ENCODE measurements at places on chromosomes 12 and 14.

DNA sequence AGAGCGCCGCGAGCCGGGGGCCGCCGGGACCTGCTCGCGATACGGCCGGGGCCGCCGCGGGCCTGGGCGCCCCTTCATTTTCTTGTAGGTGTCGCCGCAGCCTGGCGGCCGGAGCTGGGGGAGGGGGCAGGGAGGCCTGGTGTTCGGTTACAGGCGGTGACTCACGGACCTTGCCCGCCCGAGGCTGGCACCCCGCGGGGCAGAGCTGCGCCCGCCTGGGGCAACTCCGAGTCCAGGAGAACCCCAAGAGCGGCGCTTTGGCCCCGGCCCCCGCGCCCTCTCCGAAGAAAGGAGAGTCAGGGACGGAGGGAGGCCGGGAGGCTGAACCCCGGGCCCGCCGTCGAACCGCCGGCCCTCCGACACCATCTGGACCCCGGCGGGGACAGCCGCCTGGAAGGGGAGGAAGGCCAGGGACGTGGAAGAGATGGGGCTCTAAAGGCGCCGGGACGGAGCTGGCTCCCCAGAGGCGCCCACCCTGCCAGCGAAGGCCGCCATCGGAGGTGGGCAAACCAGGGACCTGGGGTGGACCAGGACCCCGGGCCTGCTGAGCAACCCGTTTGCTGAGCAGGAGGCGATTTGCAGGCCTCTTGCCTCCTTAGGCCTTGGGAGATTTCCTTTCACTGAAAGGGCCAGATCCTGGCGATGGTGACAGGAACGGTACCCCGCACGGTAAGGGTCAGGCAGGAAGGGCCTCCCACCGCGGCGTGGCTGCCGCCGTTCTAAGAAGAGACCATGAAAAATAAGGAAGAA lies 843 bp upstream of the NUAK1 start:
- DNase-seq: peak; percentile 35

- no peak for DNase-seq
Measured at GRCh38 chr14:95387826-95388445, 68.2 kb upstream of the CLMN start.

GRCh38 chr14:95226801-95227200 lies 69.5 kb upstream of the DICER1 start:
- DNase-seq: no peak

DNA sequence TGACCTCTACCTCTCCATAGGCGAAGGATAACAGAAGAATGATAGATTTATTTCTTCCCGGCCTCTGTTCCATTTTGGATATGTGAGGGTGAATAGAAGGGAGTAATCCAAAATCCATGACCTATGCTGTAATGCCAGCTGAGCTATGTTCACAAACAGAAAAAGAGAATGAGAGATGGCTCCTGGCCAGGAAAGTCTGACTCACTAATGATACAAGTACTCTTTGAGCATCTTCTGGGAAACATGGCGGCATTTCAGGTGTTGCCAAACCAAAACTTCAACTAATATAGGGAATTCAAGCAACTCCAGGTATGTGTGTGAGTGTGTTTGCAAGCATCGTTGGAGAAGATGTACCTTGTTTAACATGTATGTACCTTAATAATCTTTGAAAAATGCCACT lies 55.1 kb downstream of the MED13L start:
- no peak for DNase-seq

- no peak for DNase-seq
Measured at GRCh38 chr12:132477017-132477702, 12.8 kb upstream of the FBRSL1 start.

GRCh38 chr12:40559865-40560264 lies 132.4 kb upstream of the CNTN1 start:
- no peak for DNase-seq

DNA sequence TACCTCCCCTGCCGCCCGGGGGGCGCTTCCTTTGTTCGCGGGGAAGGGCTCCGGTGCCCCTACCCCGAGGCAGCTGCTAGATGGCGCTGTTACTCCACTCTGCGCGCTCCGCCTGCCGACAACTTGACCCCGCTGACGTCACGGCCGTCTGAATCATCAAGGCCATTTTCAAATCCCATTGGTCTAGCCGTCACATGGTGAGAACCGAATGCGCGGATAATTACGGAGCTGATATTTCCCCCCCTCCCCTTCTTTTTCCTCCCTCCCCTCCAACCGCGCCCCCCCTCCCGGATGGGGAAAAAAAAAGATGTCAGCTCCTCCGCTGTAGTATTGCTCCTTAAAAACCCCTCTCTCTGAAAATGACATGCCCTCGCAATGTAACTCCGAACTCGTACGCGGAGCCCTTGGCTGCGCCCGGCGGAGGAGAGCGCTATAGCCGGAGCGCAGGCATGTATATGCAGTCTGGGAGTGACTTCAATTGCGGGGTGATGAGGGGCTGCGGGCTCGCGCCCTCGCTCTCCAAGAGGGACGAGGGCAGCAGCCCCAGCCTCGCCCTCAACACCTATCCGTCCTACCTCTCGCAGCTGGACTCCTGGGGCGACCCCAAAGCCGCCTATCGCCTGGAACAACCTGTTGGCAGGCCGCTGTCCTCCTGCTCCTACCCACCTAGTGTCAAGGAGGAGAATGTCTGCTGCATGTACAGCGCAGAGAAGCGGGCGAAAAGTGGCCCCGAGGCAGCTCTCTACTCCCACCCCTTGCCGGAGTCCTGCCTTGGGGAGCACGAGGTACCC lies at the start of gene HOXC10:
Gene HOXC10 (plus strand): TSS at position 246 of the 791 bp plus-strand sequence. CDS start 114 bp downstream, at position 360.
- peak; percentile 97 for DNase-seq

GRCh38 chr14:29454026-29454693 lies 473.5 kb downstream of the PRKD1 start:
- no peak for DNase-seq

GRCh38 chr12:25829192-25829591 lies 129.3 kb upstream of the RASSF8 start:
- DNase-seq: no peak

DNA sequence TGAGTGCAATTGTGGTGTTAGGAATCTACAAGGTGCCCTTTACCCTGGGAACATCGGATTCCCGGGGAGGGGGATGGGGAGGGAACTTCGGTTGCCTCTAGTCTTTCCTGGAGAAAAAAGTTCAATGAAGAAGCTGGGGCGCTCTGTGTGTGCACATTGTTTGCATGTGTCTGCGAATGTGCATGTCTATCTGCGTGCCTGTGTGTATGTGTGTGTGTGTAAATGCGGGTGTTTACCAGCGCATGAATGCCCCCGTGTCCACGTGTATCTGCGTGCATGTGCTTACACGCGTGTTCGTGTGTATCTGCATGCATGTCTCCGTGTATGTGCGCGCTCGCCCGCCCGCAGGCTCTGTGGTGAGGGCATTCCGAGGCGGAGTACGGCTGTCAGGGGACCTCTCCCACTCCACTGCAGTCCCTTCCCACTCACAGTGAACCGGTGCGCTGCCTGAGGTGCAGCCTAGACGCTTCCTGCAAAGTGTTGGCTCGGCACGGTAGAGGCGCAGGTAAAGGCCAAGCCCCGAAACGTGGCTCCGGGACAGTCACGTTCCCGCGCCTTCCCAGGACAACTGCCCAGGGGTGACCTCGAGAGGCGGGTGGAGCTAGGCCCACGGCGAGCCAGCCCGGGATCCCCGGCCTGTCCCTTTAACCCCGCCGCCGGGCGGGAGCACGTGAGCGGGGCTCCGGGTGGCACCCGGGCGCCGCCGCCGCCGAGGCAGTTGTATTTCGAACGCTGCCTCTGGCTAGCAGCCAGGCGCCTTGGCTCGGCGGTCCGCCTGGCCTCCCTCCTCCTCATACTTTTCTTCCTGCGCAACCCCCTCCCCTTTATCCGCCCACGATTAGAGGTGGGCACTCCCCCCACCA lies 539 bp upstream of the HMGA2 start:
- peak; percentile 12 for DNase-seq

DNA sequence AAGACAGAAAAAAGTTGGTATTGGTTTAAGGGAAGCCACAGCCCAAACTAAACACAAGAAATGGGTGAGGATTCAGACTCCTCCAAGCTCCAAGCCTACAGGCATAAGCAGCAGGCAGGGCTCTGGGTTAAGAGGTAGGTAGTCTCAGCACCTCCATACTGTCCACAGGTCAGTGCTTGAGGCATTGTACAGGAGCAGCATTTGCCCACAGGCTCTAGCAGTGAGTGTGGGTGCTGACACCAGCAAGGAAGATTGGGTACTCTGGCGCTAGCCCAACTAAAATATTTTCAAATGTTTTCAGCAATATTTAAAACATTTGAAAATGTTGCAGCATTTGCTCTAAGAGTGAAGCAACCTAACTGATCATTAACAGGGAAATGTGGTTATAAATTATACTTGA lies 33.1 kb downstream of the FERMT2 start:
- no peak for DNase-seq

DNA sequence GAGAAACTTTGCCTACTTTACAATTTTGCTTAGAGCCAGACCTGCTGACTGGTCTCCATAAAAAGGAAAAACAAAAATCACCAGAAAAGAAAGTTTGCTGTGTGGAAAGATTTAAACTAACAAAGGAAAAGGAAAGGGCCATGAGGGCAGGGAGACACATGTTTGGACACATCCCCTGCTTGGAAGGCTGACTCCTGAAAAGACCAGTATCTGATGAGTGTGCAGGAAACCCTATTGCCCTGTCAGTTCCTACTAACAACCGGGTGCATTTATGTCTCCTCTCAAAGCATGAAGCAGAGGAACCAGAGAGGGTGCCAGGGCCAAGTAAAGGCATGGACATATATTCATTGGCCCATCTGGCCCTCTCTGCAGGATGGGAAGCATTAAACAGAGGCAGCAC lies 7.0 kb upstream of the STAB2 start:
- DNase-seq: no peak

GRCh38 chr12:11655842-11656241 lies 6.4 kb downstream of the ETV6 start:
- no peak for DNase-seq

GRCh38 chr12:80472911-80473500 lies 29.0 kb downstream of the PTPRQ start:
- DNase-seq: peak; percentile 20

DNA sequence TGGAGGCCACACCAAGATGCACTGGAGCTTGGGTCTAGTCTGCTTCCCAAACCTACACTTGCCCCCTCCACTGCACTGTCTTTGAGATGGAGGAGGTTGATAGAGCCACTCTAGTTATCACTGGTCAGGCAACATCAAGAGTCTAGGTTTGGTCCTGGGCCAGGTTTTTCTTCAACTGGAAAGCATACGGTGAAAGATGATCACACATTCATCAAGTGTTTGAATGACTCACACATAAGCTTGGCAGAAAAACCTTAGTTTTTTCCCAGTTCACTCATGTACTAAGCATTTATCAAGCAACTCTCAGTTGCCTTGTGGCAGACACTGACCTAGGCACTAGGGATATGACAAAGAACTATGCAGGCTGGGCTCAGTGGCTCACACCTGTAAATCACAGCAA lies 84.5 kb downstream of the PLEKHG3 start:
- DNase-seq: no peak

DNA sequence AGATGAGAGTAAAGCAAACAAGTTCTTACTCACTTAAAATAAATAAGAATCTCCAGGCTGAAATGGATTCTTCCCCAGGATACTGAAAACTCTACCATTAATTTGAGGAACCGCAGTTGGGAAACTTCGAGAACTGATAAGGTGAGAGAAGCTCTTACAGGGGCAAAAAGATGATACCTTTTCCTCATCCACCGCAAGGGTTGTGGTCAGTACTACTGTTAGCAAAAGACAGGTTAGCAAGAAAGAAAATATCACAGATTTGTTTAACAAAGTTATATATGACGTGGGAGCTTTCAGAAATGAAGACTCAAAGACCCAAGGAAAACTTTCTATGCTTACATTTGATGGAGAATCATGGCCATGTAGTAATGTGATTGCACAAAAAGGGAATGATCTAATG lies 441.6 kb downstream of the PCNX1 start:
- DNase-seq: no peak

GRCh38 chr14:26389646-26390508 lies 208.0 kb downstream of the NOVA1 start:
- DNase-seq: no peak

- DNase-seq: no peak
Measured at GRCh38 chr12:67068204-67068731, 200.9 kb upstream of the CAND1 start.

DNA sequence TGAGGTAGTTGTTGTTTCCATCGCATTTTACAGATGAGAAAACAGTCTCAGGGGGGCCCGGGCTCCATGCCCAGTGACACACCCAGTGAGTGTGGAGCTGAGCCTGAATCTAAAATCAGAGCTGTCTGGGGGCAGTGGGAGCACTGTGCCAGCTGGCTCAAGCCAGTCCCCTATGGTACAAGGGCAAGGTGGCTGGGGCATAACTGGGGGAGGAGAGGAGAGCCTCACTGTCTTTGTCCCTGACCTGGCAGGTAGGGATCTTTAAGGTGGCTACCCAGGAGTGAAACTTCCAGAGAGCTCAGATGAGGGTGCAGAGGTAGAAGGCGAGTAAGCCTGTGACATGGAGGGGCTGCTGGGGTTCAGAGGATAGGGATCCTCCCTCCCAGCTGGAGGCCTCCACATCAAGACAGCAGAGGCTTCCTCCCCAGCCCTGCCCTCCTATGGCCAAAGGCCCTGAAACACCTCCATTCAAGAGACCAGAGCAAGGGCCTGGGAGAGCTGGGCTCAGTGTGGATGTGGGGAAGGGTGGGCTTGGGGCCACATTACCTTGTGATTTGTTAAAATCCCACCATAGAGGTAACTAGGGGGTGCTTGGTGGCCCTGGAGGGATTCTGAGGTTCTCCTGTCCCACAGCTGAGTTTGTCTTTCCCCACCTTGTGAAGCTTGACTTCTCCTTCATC lies 33.1 kb downstream of the ASCL4 start:
- DNase-seq: no peak

- no peak for DNase-seq
Measured at GRCh38 chr14:102854091-102854703, 68.3 kb upstream of the AMN start.

GRCh38 chr14:87489196-87489819 lies 503.7 kb downstream of the GALC start:
- no peak for DNase-seq

- DNase-seq: no peak
Measured at GRCh38 chr14:100296106-100296651, 10.1 kb downstream of the SLC25A29 start.

DNA sequence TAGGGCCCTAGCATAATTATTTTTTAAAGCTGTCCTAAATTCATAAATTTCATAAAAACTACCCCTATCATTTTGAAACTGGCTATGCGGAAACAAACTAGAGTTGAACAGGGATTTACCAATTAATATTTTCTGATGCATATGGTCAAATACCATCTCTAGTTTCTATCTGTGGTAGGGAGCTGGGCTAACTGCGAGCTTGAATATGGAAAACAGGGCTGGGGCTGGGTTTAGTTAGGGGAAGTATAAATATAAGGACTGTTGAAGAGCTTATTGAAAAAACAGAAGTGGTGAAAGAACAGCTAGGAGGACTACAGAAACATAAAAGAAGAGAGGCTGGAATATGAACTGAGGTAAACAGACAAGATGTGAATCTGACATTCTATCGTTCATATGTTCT lies 91.8 kb downstream of the SLC38A1 start:
- no peak for DNase-seq

GRCh38 chr12:96034621-96035282 lies 635 bp downstream of the LTA4H start:
- DNase-seq: no peak

DNA sequence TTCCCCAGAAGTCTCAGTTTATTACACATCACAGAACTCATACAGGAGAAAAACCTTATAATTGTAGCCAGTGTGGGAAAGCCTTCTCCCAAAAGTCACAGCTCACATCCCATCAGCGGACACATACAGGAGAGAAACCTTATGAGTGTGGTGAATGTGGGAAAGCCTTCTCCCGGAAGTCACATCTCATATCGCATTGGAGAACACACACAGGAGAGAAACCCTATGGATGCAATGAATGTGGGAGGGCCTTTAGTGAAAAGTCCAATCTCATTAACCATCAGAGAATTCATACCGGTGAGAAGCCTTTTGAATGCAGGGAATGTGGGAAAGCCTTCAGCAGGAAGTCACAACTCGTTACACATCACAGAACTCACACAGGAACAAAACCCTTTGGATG lies 20.1 kb downstream of the ZNF84 start:
- DNase-seq: no peak
